Mammary microvascular endothelial cell (primary cell): ENCODE measurements at places on chromosomes 2 and 18. TPM values are rescaled to one million over a fixed set of nuclear protein-coding genes. Genes with fewer than 3 reads are reported as not detected.

The GULP1 gene
- total RNA-seq, result 14.3 and 17.5 TPM in 2 replicates

The ALPI gene
- total RNA-seq, result not detected in 2 replicates

The GPR35 gene
- total RNA-seq, result 0.10 TPM in 1 of 2 replicates, not detected in the other

The NEU2 gene
- total RNA-seq, result not detected in 2 replicates

The COL4A4 gene
- under 0.01 TPM in 1 of 2 replicates, not detected in the other for total RNA-seq
